Right lung (tissue), 10 donors: ENCODE measurements at places on chromosomes 4 and X. TPM values are rescaled to one million over a fixed set of nuclear protein-coding genes. Genes with fewer than 3 reads are reported as not detected.

DNA sequence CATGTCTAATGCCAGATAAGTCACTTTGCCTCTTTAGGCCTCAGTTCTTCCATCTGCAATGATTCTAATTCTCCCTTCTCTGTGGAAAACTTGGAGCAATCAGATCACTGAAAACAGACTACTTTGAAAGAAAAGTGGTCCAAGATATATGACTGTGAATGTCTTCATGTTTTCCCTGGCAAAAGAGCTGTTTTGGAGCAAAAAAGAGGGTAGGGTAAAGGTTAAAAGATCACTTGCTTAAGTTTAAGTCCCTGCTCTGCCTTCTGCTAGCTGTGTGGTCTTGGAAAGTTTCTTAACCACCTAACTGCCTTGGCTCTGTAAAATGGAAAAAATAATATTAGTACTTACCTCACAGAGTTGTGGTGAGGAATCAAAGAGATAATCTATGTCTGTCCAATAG lies 140.3 kb upstream of the PAK3 start:
- no peak for DNase-seq

DNA sequence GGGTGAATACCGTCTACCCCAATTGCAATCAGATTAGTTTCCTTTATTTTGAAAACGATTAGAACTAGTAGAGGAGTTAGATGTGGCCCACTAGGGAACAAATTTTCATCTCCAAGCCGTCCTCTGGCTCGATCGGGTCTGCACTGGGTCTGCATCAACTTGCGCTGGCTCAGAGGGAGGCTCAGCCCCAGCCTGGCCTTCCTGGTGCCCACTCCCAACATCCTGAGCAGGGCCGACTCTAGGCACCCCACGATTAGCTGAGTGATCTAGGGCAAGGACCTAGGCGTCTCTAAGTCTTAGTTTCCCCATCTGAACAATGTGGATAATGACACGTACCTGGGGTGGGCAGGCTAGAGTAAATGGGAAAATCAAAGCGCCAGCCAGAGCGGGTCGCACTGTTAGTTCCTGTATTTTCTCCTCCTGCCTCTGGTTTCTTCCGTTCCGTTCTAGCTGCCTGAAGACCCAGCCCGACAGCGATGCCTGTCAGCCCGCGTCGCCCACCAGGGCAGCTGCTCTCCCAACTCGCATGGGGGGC lies 7.7 kb upstream of the HAND2 start:
- no peak for DNase-seq

DNA sequence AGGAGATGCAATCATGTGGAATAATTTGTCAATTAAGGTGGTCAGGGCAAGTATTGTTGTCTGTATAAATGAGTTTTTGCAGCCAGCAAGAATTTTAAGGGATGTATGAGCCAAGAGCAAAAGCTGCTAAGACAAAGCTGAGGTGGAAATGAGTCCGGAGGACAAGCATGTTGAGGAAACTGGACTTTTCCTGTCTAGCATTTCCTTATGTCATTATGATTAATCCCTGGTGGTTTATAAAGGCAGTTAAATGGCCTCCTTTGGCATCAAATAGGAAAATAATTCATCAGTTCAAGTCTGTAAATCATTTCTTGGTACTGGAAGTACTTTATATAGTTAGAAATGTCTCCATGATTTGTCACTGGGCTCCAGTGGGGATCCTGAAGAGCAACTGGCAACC lies 61.6 kb upstream of the TEX13A start:
- DNase-seq = no peak

DNA sequence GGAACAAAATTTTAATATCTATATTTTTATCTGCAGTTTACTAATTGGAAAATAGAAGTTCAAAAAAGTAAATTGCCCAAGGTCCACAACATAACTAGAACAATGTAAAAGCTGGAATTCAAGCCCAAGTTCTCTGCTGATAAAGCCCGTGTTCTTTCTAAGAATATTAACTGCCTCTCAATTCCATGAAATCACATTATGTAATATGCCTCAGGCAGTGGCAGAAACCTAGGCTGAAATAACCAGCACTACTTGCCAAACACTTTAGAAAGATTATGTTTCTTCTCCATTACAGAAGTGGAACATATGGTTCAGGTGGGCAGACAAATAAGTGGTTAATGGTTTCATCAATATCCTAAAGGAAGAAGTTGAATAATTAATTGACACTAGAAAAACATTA lies 56.7 kb upstream of the ADGRL3 start:
- no peak for DNase-seq

- DNase-seq = no peak
These were observed 47.0 kb downstream of the ASMT start for GRCh38 chrX:1661922-1662221.

GRCh38 chrX:43969504-43970501 lies 3.4 kb downstream of the NDP start:
- no peak for DNase-seq

DNA sequence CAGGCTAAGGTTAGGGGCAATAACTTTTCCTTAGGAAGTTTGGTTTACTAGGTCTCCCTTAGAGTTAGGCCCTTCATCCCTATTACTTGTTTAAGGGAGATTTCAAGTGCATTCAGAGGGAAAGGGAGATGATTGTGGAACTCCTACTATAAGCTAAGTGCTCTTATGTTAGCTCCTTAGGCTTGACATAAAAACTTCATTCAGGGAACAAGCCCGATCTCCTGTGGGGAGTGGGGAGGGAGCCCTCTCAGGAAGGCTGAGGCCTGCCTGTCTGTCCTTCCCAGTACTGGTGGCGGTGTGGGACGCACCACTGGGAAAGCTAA lies 8.0 kb downstream of the KLF3 start:
- no peak for DNase-seq

DNA sequence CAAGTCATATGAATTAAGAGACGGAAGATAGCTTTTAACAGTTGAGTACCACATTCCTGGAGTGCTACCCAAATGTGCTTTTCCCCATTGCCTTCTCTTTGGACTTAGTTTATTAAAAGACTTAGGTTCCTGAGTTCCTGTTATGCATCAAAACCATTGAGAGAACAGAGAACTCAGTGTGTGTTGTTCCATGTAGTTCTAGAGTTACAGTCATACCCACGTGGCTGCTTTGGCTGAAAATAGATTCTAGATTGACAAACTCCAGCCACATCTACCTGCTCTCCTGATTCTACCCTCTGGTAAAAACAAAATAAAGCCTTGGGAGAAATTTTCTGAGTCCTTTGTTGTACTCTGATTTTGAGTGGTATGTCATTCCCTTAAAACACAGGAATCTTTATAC lies 385.4 kb downstream of the IL15 start:
- DNase-seq = no peak

DNA sequence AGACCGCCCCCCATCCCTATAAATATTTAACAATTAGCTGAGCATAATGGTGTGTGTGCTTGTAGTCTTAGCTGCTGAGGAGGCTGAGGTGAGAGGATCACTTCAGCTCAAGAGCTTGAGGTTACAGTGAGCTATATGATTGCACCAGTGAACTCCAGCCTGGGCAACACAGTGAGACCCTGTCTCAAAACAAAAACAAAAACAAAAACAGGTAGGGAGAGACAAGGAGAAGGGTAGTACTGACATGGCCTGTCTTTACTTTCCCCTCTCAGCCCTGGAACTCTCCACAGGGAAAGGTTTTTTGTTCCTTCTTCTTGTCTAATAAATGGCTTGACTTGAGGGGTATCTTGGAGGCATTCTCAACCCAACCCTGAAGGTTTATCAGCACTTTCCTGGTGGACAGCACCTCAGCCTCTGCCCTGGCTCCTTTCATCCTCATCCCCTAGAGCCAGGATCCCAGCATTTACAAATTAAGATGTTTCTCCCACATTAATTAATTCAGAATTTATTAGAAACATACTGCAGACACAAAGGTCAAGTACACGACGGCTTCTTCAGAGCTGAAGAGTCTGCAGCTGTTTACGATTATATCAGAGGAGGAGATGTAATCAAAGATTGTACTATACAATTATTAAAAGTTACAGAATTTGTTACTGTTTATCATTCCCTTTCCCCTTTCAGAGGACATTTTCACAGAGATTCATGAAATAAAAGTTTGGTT lies 131.8 kb downstream of the AFF1 start:
- DNase-seq = no peak

GRCh38 chr4:168594121-168594520 lies 97.3 kb downstream of the PALLD start:
- DNase-seq = no peak

GRCh38 chr4:76420762-76421581 lies at the start of gene CCDC158:
Gene CCDC158, minus strand, starts transcription at chr4:76421141. Its CDS starts 17,934 bp downstream, at chr4:76403207.
- DNase-seq = no peak

- no peak for DNase-seq
These were observed 40.7 kb downstream of the CDS1 start for GRCh38 chr4:84623661-84624060.

GPR101 gene
- not detected for polyA plus RNA-seq

SLC34A2 gene
- 333 TPM for polyA plus RNA-seq

DNA sequence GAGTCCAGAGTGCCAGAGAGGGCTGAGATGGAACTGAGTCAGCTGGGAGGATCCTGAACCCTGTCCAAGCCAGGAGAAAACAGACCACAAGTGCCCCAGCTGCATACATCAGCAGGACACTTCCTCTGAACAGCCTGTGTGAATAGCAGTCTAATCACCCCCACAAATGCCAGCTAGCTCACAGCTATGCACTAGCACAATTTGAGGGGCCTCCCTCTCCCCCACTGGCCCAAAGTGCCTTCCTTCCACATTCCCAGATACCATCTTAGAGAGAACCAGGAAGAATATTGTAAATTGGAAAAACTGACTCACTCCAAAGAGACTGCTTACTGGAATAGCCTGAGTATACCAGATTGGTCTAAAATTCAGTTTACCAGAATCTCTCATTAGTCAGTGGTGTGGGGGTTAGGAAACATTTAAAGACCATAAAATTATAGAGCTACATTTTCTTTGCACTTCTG lies 292.6 kb upstream of the KLF3 start:
- no peak for DNase-seq

SAP30 gene
- 21.6 TPM for polyA plus RNA-seq

NKX6-1 gene
- polyA plus RNA-seq = not detected

DNA sequence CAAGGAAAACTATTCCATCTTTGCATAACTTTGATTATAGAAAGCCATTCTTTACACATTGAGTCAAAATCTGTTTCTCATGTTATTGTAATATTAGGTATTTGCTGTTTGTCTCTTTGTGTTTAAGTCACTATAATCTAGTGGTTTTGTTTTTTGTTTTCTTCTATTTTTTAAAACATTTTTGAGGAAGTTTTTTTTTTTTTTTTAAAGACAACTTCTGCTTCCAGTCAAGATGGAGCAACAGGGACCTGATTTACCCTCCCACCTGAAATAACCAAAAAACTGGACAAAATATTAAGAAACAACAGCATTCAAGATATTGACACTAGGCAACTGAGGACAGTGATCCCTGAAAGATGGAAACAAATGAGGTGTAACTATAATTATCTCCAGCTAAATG lies 18.4 kb upstream of the NSUN7 start:
- DNase-seq = no peak

GRCh38 chrX:17067534-17067933 lies 121.1 kb downstream of the REPS2 start:
- no peak for DNase-seq

MSL3 gene
- 43.1 TPM for polyA plus RNA-seq

HSD17B13 gene
- polyA plus RNA-seq = 0.94 TPM

SAGE1 gene
- polyA plus RNA-seq = 0.04 TPM

ZAR1 gene
- not detected for polyA plus RNA-seq

GRCh38 chr4:138696771-138697170 lies 318.8 kb upstream of the NOCT start:
- DNase-seq = no peak

DNA sequence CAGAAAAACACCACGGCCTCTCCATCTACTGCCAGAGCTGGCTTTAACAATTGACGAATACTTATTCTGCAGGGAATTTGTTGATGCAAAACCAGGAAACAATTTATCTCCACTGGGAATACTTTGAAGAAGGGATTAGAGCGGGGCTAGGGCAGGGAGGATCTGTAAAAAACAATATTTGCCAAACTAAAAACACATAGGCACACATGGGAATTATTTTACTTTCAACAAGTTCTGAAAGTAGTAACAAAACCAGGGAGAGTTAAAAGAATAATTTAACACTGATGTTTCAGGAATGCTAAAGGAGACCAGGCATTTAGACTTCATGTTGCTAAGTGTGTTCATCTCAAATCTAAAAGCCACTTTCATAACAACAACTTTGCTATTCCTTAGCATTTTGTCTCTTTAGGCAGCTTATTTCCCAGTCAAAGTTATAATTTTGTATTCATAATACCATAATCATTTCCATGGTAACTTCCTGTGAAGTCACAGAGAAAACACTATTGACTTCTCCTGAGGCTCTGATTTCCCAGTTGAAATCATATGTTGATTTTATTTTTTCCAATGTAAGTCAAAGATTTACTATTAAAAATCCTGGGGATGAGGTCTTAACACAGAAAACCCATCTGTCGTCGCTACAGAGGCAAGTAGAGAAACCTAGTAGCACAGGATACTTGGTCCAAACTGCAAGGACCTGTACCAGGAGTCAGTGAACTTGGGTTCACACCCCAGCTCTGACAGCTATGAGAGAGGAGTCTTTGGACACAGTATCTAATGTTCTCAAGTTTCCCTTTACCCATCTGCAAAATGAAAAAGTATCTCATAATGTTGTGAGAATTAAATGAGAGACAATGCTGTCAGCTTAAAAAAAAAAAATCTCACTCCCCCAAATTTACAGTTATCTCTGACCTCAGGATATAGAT lies 69.3 kb downstream of the SH3RF1 start:
- no peak for DNase-seq

DNA sequence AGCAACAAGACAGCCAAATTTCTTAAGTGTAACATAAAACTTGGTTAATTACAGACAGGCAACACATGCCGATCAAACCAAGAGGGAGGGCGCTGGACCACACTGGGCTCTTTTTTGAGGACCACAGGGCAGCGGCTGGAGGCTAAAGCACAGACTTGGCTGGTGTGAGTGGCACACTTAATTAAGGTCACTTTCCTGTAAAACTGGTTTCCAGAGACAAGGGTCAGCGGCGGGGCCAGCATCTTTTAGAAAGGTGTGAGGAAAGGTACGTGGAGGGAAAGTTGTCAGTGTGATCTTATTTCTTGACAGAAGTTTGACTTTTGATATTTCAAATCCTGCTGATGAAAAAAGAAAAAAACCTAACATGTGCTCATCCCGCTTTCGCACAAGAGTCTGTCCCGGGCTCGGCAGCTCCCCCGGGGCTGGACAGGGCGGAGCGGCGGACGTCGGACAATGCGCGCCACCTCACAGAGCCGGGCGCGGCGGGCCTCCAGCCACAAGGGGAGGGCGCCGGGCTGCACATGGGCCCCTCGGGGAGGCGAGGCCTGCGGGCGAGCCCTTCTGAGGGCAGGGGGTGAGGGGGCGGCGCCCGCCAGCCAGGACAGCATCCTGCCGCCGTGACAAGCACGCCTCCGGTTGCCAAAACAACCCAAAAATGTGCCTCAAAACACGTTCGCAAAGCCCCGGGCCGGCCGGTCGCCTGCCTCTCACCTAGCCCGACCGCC lies 660 bp upstream of the HSPA4L start:
- no peak for DNase-seq

PNMA3 gene
- 2.6 TPM for polyA plus RNA-seq

VCX3B gene
- 0.69 TPM for polyA plus RNA-seq

DNA sequence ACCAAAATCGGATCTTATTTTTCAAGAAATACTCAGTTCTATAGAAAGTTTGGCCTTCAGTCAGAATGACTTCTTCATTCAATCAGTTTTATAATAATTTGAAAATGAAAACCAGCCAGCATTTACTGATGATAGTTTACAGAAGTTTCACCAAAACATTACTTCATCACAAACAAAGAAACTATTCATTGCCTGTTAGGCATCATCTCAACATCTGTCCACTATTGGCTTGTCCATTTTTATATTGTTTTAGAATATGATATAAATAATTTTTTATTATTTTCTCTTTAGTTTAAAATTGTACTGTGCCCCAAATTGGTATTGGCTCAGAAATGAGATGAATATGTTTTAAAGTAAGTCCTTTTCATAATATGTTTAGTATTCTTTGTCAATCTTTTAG lies 38.4 kb downstream of the FAT4 start:
- DNase-seq = no peak
